Esophagus (tissue), 2 donors: ENCODE measurements at places on chromosomes 4 and X. TPM values are rescaled to one million over a fixed set of nuclear protein-coding genes. Genes with fewer than 3 reads are reported as not detected.

Gene SORCS2
- 1.1 TPM for polyA plus RNA-seq

Gene TRMT10A
- polyA plus RNA-seq: 3.2 TPM

Gene CT47A1
- polyA plus RNA-seq: not detected

Gene DTHD1
- 0.04 TPM for polyA plus RNA-seq

Gene NAA11
- polyA plus RNA-seq: not detected
